ENCODE measurements at places on chromosomes 2 and 18. TPM values are rescaled to one million over a fixed set of nuclear protein-coding genes. Genes with fewer than 3 reads are reported as not detected.

- no peak for DNase-seq
Observed at GRCh38 chr2:15638720-15639119, 47.1 kb downstream of the DDX1 start.

The SERPINB4 gene
- total RNA-seq = not detected

DNA sequence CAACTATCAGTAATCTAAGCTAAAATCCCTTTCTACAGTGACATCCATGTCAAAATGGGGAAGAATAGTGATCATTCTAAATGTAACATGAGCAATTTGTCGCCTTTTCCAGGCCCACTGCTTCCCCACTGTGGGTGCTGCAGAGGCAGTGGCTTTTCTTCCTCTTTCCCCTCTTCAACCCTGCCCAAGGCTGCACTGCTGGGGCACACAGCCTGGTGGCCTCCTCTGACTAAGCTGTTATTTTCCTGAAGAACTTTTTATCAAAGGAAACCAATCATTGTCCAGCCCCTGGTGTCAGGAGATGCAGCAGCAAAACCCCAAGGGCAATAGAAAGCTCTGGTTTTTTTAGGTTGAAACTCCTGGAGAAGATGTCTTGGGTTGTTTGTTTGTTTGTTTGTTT is 117.6 kb upstream of the KLF7 start:
- DNase-seq = no peak

The RNU2-63P gene
- 12.6 TPM for total RNA-seq

- no peak for DNase-seq
Observed at GRCh38 chr2:39540414-39540813, 103.3 kb upstream of the MAP4K3 start.

GRCh38 chr2:46747297-46747818 is 168.2 kb downstream of the MCFD2 start:
- DNase-seq = no peak

The RIT2 gene
- total RNA-seq = not detected

DNA sequence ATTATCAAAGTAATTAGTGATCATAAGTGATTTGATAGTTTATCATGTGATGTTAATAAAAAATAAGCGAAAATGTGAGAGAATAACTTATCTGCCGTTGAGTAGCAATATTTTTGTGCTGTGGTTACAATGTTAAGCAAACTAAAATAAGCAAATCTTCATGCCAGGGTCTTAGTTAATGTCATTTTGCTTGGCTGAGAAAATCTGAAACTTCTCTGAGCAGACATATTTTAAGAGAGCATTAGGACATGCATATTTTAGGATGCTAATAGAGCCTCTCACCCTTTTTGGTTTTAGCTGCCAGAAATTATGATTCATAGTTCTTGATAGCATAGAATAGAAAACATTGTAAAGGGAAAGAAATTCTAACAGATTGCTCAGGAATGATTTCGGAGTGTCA is 233.5 kb upstream of the ZEB2 start:
- DNase-seq = no peak

DNA sequence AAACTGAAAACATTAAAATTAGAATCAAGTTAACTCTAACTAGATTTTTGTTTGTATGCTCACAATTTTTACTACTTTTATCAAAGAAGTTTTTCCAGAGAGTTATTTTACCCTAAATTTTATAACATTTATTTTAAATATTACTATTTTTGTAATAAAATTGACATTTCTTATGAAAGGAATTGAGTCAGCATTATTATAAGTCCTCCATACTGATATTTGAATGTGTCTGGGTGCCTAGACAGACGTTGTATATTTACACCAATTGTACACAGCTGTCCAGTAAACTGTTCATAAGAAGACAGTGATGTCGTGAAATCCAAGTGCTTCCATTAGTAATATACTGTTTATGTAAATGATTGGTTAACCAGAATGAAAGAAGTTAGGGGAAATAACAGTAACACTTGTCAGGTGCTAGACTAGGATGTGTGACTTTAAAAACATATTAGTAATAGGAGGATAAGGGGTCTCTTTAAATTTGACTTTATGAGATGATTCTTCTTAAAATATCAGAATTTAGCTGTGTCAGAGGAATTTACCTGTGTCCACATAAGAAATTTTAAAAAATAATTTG is 73.7 kb downstream of the TANK start:
- DNase-seq = no peak
